ENCODE measurements at places on chromosomes 4 and X.

DNA sequence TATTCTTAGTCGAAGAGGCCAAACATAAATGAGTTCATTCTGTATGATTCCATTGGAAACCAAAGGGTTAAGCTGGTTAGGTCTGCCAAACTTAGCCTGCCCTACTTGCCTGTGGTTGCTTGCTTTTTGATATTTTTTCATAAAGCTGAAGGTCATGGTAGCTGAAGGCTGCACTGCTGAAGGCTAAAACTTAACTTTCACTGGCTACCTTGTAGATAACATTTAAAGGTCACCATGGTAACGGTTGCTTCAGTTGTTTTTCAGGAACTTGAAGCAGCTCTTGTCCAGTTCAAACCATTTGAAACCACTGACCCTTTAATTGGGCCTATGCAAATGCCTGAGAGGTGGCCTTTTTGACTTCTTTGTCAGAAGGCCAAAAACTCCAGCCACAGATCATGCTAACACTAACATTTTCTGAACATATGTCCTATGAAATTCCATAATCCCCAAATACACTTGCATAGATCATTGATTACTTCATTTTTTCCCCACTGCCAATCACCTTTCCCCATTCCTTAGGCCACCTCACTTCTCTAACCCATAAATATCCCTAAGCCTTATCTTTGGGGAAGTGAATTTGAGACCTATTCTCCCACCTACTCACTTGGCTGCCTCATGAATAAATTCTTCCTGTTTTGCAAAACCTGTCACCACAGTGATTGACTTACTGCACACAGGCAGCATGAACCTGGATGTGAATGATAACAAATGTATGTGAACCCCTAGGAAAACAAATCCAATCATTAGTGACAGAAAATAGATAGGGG is 10.7 kb upstream of the SMIM10L2A start:
- no peak for DNase-seq

DNA sequence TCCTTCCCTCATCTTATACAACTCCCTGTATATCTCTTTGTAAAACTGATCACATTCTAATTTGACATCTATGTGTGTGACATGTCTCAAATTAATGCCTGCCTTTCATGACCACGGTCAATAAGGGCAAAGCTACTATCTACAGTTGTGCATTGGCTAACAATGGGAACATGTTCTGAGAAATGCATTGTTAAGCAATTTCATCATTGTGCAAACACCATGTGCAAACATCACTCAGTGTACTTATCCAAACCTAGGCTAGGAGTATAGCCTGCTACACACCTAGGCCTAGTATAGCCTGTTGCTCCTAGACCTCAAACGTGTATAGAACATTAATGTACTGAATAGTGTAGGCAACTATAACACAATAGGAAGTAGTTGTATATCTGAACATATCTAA is 95.0 kb downstream of the BANK1 start:
- no peak for DNase-seq

DNA sequence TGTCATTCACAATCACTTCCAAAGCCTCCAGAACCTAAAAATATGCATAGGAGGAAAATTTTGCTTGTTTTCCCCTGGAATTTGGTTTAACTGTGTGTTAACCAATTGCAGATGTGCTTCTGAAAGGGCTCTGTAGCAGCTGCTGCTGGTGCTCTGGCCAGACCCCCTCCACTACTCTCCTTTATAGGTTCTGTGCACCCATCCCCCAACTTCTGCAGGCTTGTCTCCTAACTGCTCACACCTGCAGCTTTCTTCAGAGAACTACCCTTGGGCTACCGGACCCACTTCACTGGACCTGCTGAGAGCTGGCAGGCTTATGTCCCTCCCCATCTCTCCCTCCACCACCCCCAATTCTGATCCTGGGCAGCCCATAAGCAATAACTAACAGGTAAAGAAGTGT is 662.1 kb upstream of the DIPK2B start:
- no peak for DNase-seq

GRCh38 chrX:10399043-10399741 is 221.2 kb downstream of the MID1 start:
- DNase-seq, result no peak

GRCh38 chrX:135432881-135433521 is 11.3 kb downstream of the SMIM10L2A start:
- no peak for DNase-seq

DNA sequence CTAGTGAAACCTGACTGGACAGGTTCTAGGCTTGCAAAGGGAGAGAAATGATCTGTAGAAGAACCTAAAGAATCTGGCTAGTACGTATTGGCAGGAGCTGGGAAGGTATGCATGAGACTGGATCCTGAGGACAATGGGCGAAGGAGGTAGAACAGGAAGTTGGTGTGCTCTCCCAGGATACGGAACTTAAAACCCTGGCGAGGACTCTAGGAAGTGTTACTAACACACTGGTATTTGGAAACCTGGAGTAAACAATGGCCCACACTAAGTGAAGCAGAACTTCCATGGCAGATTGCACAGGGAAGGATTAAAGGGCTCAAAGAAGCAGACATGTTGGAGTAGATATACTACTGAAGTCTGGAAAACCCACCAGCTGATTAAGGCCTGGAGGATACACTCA is 9.1 kb downstream of the SYN1 start:
- no peak for DNase-seq

GRCh38 chrX:120271218-120271617 is 20.6 kb downstream of the ZBTB33 start:
- DNase-seq, result no peak

Measured in activated CD8-positive, alpha-beta memory T cell treated with anti-CD3 and anti-CD28 coated beads for 4 hours (primary cell).